HS-27A (cell line): ENCODE measurements at places on chromosomes 7 and 10.

DNA sequence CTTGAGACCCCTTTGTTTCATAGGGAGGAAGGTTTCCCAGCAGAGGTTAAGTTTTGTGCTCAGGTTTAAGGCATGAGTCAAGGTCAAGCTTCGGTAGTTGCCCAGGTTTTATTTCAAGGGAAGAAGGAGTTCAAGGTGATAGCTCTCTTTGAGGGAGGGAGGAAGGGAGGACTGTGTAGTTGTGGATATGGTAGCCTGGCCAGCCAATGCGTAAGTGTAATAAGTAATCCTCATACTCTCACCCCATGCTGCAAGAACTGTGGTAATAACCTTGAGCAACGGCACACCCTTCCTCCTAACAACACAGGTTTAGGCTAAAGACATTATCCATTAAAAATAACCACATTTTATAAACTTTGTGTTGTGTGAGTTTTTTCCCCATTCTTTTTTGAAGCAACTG is 478.9 kb downstream of the KCNMA1 start:
- DNase-seq: no peak

DNA sequence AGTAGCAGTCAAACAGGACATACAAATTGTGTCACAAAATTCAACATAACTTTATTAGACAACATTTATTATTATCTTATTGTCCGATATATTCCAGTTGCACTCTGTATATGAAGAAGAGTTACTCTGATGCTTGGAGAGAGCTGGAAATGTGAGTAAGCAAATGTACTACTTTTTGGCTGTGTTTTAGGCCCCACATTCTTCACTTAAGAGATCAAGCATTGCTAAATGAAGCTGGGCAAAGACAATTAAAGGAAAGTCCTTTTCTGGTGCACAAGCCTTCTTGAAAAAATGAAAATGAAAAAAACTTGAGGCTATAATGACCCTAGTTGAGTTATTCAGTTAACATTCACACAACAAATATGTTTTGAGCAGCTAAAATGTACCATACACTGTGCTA is 26.1 kb downstream of the MYPN start:
- DNase-seq: no peak

GRCh38 chr7:101985057-101985902 is 167.9 kb downstream of the CUX1 start:
- no peak for DNase-seq

- no peak for DNase-seq
Measured at GRCh38 chr10:114427124-114427852, 23.0 kb upstream of the AFAP1L2 start.

DNA sequence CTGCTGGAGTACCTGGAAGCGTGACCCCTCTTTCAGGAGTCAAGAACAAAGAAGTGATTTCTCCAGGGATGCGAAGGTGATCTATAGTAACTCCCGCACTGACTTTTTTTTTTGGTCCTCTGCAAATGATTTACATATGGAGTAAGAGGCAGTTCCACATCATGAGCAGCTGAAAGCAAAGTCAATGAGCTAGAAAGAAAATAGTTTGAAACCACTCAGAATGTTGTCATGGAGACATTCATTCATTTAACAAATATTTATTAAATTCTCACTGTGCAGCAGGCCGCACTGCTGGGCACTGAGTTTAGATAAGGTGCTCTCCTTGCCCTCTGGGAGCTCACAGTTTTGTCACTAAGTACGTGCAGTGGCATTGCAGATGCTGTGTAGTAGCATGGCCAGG is 206.7 kb downstream of the CAMK1D start:
- no peak for DNase-seq

DNA sequence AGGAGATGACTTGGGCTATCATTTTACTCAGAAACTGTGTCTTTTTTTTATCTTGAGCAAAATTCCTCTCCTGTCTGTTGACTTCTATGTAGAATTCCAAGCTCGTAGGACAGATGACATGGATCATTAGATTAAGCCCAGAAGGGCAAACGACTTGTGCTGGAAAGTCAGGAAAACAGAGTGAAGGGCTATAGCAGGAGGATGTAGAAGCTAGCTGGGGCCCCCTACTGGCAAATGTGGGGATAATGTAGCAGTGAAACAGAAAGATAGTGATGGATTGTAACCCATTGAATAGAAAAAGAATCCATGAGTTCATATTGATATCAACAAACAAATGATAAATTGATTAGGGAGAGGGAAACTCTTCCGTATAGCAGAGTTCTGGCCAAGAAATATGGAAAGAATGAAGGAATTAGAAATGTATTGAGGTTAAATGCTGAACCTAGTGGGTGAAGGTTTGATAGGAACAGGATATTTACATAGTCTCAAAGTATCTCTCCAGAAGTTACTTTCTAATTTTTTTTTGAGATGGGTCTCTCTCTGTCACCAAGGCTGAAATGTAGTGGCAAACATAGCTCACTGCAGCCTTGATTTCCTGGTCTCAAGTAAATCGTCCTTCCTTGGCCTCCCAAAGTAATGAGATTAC is 103.6 kb downstream of the LYZL1 start:
- DNase-seq: no peak

DNA sequence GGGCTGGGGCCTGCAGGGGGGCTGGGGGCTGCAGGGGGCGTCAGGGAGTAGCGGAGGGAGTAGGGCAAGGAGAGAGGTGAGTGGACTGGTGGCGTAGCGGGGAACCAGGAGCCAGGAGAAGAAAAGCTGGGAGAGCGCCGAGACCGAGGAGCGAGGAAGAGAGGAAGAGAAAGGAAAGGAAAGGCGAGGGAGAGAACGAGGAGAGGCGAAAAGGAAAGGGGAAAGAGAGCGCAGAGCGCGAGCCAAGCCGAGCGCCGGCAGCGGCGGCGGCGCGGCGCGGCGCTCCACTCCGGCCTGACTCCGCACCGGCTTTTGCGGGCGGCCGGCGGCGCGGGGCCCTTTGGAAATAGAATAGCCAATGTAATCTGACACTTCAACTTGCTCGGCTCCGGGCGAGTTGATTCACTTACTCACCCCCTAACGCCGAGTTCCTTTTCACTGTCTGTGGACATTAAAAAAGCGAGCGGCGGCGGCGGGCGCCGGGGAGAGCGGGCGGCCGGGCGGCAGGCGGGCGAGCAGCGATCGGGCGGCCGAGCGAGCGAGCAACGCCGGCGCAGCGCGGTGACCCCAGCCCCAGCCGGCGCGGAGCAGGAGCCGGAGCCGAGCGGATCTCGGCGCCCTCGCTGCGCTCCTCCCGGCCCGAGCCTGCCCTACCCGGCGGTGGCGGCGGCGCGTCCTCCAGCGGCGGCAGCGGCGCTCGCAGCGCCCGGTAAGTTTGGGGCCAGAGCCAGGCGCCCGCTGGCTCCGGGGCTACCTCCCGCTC is at the start of gene ZMIZ1:
ZMIZ1 (plus strand) TSS at position 405 of the 763 bp plus-strand sequence. CDS start 132,667 bp downstream, outside the sequence.
- DNase-seq: no peak

DNA sequence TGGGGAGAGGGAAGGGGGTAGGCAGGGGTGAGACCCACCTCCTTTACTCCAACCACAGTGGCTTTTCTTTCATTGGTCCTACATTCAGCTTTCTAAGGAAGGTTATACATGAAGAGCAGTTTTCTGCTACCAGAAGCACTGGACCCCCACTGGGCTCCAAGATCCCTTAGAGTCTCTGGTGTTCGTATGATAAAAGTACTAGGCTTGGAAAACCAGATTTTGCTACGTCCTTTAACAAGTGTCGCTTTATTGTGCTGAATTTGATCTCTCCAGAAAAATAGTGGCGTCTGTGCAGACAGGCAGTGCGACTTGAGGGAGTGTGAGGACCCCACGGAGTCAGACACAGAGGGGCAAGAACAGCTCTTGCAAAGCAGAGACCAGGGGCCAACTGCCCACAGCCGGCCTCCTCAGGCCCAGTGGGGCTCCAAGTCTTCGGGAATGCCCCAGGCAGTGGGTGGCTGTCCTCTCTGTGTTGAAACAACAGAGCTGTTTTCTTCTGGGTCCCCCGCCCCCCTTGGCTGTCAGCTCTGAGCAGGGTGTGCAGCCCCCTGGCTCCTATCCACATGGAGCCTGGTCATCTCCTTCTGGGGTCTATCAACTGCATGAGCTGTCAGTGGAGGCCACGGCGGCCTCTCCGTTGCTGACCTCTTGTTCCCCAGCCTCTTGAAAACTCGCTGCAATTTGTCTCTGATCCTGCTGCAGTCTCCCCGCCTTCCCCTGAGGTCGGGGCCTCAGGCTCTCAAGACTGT is 333.2 kb downstream of the RPS24 start:
- DNase-seq: no peak

DNA sequence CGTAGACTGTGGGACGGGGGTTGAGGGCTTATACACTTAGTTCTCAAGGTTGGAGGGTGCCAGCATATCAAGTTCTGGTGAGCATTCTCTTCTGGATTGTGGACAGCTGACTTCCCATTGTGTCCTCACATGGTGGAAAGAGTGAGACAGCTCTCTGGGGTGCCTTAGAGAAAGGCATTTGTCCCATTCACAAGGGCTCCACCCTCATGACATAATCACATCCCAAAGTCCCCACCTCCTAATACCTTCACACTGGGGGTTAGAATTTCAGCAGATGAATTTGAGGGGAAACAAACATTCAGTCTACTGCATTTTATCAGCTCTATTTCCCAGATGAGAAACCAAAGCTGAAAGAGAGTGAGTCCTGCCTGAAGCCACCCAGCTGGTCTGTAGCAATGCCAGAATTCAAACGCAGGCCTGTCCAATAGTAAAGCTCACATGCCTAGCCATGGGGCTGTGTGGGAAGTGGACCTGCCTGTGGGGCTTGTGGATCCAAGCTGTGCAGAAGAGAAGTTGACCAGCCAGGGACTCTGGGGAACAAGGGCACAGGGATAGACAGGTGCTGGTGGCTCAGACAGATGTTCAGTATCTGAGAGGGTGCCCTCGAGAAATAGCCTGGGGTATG is 34.9 kb upstream of the LOXL4 start:
- no peak for DNase-seq

DNA sequence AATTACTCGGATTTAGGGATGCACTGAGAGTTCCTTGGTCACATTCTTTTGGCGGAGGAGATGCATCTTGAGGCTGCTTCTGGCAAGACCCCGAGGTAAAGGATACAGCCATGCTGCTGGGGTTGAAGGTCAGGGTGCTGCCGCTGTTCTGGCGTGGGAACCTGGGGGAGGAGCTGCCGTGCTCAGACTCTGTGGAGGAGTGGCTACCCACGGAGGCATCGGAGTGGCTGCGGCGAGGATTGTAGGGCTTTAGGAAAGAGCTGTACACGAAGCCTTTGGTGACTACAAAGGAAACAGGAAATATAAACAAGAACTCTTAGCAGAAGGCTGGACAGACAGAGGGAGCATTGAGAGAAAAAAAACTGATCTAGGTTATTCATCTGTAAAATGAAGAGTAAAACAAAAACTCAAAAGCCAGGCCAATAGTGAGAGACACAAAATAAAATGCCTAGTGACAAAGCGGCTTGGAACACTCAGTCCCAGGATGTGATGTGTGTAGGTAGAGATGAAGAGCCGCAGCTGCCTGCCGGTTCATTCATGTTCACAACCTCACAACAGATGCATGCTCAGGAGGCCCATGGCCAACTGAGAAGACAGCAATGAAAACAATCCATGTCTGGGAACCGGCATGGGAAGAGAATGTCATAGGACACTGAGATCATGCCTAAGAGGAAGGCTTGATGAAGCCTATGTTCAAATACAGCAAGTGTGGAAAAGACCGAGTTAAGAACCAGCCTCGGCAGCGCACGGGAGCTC is 97.8 kb downstream of the ABCC2 start:
- DNase-seq: no peak

DNA sequence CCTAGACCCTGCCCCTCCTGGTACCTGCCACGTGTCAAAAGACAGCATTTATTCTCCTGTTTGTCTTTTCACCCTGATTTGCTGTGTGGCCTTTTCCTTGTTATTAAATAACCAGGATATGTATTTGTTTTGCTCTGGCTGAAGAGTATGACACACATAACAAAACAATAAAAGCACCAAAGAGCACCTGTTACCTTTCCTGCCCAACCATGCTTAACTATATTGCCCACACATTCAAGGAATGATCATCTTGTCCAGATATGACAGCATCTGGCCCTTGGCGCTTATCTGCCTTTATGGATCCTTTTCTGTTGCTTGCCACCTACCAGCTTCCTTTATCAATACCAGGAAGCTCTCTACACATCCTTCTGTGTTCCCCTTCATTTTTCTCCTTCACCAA is 357.7 kb downstream of the FGFR2 start:
- DNase-seq: no peak

- DNase-seq: no peak
Measured at GRCh38 chr10:113775686-113776294, 24.3 kb downstream of the PLEKHS1 start.

DNA sequence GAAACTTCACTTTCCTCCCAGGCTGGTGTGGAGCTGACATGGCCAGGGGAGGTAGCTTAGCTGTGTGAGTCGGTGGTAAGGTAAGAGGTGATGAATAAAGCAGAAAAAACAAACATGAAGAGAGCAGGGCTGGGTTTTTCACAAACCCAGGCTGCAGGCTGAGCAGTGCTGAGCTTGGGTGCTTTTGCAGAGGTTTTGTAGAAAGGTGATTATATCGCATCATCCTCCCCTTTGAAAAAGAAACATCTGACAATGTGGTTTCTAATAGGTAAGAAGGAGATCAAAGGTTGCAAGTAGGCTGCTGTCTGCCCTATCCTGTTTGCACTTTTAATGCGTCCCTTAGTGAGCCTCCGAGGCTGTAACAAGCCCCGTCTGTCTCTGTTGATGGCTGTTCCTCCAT is 69.6 kb upstream of the GRM8 start:
- DNase-seq: no peak
